ENCODE measurements at places on chromosomes 4 and X.

GRCh38 chr4:144831971-144832370 lies 186.0 kb downstream of the HHIP start:
- DNase-seq, result no peak

GRCh38 chr4:113548303-113548702 lies 213.2 kb downstream of the CAMK2D start:
- no peak for DNase-seq

DNA sequence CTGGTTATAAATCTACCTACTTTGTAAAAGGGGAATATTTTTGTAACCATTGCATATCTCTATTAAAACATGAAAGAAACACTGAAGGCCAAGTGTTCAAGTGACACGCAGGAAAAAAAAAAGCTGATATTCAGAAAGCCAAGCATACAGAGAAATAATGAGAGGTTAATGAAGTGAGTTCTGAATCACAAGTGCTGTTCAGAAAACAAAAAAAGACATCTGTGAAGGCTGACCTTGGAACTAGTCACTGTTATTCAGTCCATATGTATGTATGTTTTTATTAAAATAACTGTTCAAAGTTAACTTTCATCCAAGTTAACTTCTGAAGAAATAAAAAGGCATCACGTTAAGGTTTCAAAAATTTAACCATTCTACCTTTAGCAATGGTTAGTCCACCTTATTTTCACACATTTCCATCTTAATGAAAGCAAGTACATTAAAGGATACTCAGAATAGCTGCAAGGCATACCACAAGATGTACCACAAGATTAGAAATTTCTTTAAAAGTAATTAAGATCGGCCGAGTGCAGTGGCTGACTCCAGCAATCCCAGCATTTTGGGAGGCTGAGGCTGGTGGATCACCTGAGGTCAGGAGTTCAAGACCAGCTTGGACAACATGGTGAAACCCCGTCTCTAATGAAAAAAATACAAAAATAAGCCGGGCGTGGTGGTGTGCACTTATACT lies 31.4 kb downstream of the SH3RF1 start:
- no peak for DNase-seq

DNA sequence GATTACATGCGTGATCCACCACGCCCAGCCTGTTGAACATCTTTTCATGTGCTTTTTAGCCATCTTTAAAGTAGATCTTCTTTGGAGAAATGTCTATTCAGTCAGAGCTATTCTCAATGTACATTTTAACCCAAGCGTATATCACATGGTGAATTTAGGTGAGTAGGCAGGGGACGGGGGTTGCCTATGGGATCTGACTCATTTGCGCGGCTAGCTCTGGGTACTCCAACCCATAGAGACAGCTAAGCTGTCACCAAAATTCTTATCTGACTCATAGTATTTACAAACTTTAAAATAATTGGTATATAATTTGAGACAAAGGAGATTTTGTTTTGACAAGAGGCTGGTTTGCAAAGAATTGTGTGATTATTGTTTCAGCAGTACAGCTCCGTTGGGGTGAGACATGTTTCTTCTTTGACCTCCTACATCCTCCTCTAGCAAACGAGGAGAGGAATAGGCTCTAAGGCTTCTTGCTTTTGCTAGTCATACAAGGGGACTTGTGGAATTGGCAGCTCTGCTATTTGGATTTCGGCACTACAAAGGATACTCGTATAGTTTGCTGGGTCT lies 12.0 kb downstream of the NSDHL start:
- no peak for DNase-seq

GRCh38 chr4:187171706-187172339 lies 448.2 kb upstream of the FAT1 start:
- DNase-seq, result no peak

DNA sequence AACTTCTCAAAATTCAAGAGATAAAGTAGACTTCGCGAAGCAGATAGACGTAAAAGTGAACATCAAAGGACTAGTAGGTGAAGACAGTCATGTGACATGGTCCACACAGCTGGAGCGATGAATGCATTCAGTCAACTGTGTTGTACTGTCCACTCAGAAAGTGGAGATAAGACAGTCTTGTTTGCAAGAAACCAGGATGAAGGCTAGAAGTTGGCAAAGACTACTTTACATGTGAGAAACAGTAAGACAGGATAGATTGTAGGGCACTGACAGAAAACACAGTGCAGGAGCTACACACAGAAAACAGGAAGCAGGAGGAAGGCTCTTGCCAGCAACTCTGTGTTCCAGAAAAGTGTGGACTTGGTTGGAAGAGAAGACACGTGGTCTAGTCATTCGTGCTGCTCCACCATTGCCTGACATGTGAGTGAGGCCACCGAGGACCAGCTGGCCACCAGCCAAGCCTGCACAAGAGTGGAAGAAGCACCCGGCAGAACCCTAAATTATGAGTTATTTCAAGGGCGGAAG lies 78.9 kb downstream of the FAT1 start:
- DNase-seq, result no peak

Data from ovary (tissue), 10 donors.